A549 treated with AZD2906 at 1 μM for 4 hours (cell line): ENCODE measurements at places on chromosomes 3 and 15. TPM values are rescaled to one million over a fixed set of nuclear protein-coding genes. Genes with fewer than 3 reads are reported as not detected.

The CCR5 gene
- total RNA-seq: not detected in 5 replicates

The RBPMS2 gene
- total RNA-seq: 5.9 to 8.8 TPM (median 8.3 TPM) in 5 replicates

The BBX gene
- 11.5 to 22.3 TPM (median 15.9 TPM) in 5 replicates for total RNA-seq

The SPESP1 gene
- total RNA-seq: not detected in 5 replicates

The PLA2G4E gene
- total RNA-seq: 0.06 TPM in 1 of 5 replicates, not detected in the others

The LRRC34 gene
- total RNA-seq: not detected in 5 replicates

The C3orf49 gene
- not detected in 5 replicates for total RNA-seq

The GOLGA8M gene
- 0.07 to 0.11 TPM in 2 of 5 replicates, not detected in the others for total RNA-seq

The TRH gene
- total RNA-seq: not detected in 5 replicates

The NR2F2 gene
- total RNA-seq: 18.5 to 24.5 TPM (median 21.9 TPM) in 5 replicates

The RHOV gene
- total RNA-seq: 2.9 to 4.4 TPM (median 3.7 TPM) in 5 replicates

The KLHL40 gene
- not detected in 5 replicates for total RNA-seq

The RASSF1 gene
- total RNA-seq: 15.1 to 20.7 TPM (median 19.5 TPM) in 5 replicates

The HHATL gene
- total RNA-seq: not detected in 5 replicates

The ZMYND10 gene
- total RNA-seq: 0.91 to 1.8 TPM (median 1.2 TPM) in 5 replicates

The DUOXA2 gene
- not detected in 5 replicates for total RNA-seq

The KBTBD8 gene
- 0.44 to 1.4 TPM (median 0.53 TPM) in 5 replicates for total RNA-seq

The DPPA2 gene
- total RNA-seq: not detected in 5 replicates

The CPEB1 gene
- total RNA-seq: 2.6 to 3.4 TPM (median 3.2 TPM) in 5 replicates

The DAZL gene
- not detected in 5 replicates for total RNA-seq

The ADAMTSL3 gene
- 0.27 to 0.41 TPM (median 0.37 TPM) in 5 replicates for total RNA-seq

The SMAD6 gene
- total RNA-seq: 22.0 to 33.6 TPM (median 29.4 TPM) in 5 replicates

The BDH1 gene
- 2.9 to 4.0 TPM (median 3.5 TPM) in 5 replicates for total RNA-seq

The CHRNA7 gene
- total RNA-seq: 4.3 to 4.9 TPM (median 4.5 TPM) in 5 replicates

The TRPM1 gene
- total RNA-seq: not detected in 5 replicates

The EPHB3 gene
- total RNA-seq: 0.20 to 0.61 TPM (median 0.28 TPM) in 5 replicates

The AGBL1 gene
- not detected in 5 replicates for total RNA-seq

The NRROS gene
- total RNA-seq: 0.05 TPM in 1 of 5 replicates, not detected in the others

The MKRN2OS gene
- not detected in 5 replicates for total RNA-seq

The LRTM1 gene
- total RNA-seq: not detected in 5 replicates

The ZDHHC19 gene
- total RNA-seq: 0.22 to 0.35 TPM (median 0.29 TPM) in 4 of 5 replicates, not detected in the other

The VEPH1 gene
- total RNA-seq: 0.30 to 0.91 TPM (median 0.45 TPM) in 5 replicates

The CCR9 gene
- 0.03 TPM in 2 of 5 replicates, not detected in the others for total RNA-seq

The CHDH gene
- 1.8 to 3.3 TPM (median 2.0 TPM) in 5 replicates for total RNA-seq

The CCR3 gene
- total RNA-seq: not detected in 5 replicates

The ROPN1B gene
- not detected in 5 replicates for total RNA-seq

The ARNT2 gene
- total RNA-seq: 14.2 to 17.1 TPM (median 16.3 TPM) in 5 replicates

The TMEM212 gene
- not detected in 5 replicates for total RNA-seq

The STRIT1 gene
- not detected in 5 replicates for total RNA-seq

The TMEM44 gene
- total RNA-seq: 8.1 to 11.3 TPM (median 10.6 TPM) in 5 replicates

The IL17RB gene
- 0.67 to 0.91 TPM (median 0.78 TPM) in 5 replicates for total RNA-seq

The PCLAF gene
- total RNA-seq: 147 to 269 TPM (median 156 TPM) in 5 replicates

The GSK3B gene
- 22.3 to 26.4 TPM (median 24.6 TPM) in 5 replicates for total RNA-seq

The AADAC gene
- total RNA-seq: 9.2 to 11.5 TPM (median 10.1 TPM) in 5 replicates

The WDR93 gene
- total RNA-seq: 0.13 to 0.25 TPM (median 0.21 TPM) in 5 replicates

The UBAP1L gene
- total RNA-seq: 0.53 to 0.97 TPM (median 0.84 TPM) in 5 replicates

The LXN gene
- 46.3 to 63.8 TPM (median 47.8 TPM) in 5 replicates for total RNA-seq

The SLTM gene
- 63.0 to 77.6 TPM (median 68.9 TPM) in 5 replicates for total RNA-seq

The PLIN1 gene
- 0.06 to 0.11 TPM (median 0.09 TPM) in 5 replicates for total RNA-seq

The PARP6 gene
- 44.5 to 63.4 TPM (median 61.9 TPM) in 5 replicates for total RNA-seq

The NRG4 gene
- total RNA-seq: 0.57 to 1.7 TPM (median 0.94 TPM) in 5 replicates
